ENCODE measurements at places on chromosomes 13 and 19.

DNA sequence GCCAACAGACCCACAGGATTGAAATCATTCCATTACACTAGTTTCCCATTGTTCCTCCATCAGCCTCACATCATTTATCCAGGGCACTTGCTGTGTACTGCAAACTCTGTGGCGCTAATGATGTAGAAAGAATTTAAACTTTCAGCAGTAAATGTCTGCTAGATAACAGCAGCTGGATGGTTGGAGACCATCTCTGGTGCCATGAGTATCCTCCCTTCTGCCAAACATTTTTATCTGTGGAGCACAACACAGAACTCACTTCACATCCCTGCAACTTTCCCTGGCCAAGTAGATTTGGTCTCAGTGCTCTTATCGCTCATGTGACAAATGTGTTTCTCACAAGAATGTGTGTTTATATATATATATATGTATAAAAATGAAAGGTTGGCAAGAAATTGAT lies 481.9 kb downstream of the FGF9 start:
- no peak for DNase-seq

DNA sequence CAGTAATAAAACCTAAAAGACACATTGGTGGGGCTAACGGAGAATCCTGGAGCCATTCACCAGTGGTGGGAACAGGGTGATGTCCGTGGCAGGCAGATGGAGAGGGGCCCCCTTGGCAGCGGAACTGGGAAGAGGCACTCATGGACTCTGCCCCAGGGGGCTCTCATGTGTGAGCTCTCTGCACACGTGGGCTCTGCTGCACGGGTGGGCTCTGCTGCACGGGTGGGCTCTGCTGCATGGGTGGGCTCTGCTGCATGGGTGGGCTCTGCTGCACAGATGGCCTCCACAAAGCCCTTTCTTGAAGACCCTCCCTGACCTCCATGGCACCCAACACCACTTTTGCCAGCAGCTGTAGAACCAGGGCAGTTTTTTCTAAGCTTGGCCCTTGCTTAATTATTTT lies 52.3 kb downstream of the PARP4 start:
- DNase-seq, result no peak

GRCh38 chr13:73335210-73335609 lies 276.4 kb downstream of the KLF5 start:
- DNase-seq, result no peak

GRCh38 chr19:39813264-39813993 lies 20.5 kb downstream of the DYRK1B start:
- DNase-seq, result no peak

DNA sequence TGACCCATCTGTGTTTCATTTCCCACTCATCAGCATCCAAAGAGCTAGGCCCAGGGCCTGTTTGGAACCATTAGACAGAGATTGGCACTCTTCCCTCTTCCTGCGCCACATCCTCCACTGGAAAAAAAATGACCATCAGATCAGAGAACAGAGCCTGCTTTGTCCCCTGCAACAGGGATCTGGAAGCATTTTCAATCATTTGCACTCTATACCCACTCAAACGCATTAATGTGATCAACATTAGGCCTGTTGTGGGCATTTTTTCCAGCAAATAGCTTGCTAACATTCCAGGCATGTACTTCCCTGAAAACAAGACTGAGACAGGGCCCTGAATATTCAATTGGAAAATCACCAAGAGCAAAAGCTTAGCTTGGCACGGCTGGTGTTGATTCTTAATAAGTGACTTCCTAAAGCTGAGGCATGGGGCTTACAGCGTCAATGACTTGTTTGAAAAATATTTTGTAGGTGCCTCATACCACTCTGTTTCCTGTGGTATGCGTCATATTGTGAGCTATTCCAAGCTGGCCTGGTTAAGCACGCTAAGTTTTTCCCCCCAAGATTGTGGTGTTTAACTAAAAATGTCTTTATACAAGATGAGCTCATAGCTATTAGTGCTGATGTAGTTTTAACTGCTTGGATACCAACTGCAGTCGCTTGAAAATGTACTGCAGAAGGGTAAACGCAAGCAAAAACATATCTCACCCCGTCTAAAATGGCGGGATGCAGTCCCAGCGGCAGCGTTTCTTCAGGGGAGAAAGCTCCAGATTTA lies 404.4 kb downstream of the SPRY2 start:
- DNase-seq, result peak; percentile 80

- no peak for DNase-seq
Measured at GRCh38 chr19:18291019-18291524, 9.7 kb upstream of the JUND start.

- no peak for DNase-seq
Measured at GRCh38 chr13:50732712-50733111, 110.8 kb downstream of the DLEU7 start.

- DNase-seq, result no peak
Measured at GRCh38 chr13:42389041-42389440, 117.1 kb downstream of the AKAP11 start.

DNA sequence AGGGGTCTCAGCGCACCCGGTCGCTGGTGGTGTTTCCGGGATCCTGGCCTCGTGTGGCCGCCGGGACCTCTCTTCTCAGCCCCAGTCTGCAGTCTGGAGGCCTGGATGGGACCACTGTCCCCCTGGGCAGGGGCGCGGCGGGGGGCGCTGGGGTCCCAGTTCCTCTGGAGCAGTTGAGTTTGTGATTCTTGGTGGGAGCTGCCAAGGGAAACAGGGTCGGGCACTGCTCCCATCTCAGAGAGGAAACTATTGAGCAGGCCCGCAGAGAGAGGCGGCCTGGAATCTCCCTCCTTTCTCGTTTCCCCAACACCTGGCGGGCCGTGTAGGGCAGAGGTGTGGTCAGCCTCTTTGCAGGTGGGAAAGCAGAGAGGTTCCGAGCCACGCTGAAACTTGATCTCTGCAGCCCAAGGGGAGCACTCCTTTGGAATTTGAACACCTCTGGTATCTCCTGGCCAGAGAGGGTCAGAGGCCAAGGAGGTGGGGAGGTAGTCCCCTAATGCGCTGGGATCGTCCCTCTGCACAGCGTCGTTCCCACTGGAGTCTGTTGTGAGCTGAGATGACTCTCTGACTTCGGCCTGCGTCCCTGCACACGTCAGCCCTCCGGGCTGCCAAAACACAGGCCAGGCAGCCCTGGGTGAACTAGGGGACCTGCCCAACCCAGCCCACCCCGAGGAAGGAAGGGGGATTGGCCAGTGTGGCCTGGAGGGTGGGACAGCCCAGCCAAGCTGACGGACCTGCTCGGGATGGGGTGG lies 741 bp downstream of the PLEKHF1 start:
- DNase-seq, result no peak

DNA sequence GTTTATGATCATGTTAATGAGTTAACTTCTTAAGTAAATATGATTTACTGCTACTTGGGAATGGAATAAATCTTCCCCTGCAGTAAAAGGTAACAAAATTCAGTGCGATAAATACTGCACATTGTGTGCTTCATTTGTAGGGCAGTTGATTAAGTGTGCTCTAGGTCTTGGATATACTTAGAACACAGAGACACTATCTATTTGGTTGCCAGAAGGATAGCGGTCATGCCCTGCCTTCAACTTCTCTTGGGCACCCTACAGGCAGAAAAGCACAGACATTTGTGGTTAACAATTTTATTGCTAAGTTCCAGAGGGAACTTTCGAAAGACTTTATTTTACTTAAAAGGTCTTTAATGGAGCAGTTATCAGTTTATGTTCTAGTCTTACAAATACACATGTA lies 605.8 kb downstream of the PCDH9 start:
- no peak for DNase-seq

DNA sequence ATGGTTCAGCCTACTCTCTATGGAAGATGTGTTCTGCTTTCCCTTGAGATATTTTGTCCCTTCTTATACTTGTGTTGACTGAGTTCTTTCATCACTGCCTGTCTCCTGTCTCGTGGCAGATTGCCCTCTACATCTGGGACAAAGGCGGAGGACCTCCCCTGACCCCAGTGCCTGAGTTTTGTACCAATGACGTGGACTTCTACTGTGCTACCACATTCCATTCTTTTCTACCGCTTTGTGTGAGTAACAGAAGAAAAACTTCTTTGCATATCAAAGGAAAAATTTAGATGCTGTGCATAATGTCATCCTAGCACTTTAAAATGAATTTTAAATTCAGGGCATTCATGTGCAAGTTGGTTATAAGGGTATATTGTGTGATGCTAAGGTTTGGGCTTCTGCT lies 74.6 kb downstream of the B3GLCT start:
- DNase-seq, result no peak

DNA sequence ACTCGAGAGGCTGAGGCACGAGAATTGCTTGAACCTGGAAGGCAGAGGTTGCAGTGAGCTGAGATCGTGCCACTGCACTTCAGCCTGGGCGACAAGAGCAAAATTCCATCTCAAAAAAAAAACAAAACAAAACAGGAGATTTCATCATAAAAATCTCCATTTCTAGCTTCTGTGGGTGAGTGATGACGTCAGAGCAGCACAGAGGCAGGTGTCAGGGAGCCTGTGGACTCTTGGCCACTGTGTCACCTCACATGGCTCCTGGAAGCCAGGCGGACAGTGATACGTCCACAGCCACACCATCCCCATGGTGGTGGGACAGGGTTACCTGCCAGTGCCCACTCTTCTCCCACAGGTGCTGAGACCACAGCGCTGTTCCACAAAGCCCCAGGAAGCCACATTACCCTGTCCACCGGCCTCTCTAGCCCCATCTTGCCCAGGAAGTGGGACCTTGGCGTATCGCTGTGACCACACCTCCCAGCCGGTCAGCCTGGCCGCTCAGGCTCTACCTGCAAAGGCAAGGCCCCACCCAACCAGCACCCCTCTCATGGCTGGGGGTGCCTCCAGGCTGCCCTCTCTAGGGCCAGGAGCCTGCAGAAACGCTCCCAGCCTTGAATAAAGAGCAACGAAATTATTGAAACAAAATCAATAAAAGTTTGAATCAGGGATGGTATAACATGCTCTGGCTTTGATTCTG lies 2.5 kb upstream of the FXYD3 start:
- DNase-seq, result no peak

- no peak for DNase-seq
Measured at GRCh38 chr19:48966541-48967345, 1.6 kb downstream of the FTL start.

DNA sequence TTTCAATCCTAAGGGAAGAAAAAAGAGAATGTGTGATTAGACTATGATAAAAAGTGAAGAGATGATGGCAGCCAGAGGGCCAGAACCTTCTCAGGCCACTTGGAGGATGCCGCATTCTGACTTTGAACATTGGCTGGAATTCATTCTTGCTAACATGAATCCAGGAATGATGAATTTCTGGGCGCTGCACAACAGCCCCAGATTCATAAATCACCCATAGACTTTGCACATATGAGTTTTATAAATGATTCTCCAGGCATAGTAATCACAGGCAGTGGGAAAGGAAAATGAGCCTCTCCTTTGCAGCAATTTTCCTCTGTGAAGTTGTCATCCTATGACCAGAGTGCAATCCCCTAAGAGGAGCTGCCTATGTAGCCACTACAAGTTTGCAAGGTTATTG lies 555.4 kb downstream of the KCTD12 start:
- DNase-seq, result no peak

DNA sequence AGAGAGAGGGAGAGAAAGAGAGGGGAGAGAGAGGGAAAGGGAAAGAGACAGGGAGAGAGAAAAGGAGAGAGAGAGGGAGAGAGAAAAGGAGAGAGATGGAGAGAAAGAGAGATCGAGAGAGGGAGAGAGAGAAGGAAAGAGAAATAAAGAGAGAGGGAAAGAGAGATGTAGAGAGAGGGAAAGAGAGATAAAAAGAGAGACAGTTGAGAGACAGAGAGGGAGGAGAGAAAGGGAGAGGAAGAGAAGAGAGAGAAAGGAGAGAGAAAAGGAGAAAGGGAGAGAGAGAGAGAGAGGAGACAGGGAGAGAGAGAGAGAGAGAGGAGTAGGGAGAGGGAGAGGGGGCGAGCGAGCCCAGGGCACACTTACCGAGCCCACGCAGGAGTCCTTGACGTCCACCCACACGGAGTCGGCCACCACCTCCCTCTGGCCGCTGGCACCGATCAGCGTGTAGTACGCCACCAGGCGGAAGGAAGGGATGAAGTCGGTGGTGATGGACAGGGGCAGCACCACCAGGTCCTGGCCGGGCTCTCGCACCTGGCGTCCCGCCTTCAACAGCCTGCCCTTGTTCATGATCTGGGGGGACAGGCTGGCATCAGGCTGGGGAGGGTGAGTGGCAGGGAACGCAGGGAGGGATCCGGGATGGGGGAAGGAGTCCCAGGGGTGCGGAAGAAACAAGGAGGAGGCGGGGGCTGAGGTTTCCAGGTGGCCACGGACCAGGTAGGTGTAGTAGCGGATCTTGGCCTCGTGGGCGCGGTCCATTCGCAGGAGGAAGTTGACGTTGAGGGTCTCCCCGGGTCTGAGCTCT lies 10.0 kb downstream of the C3 start:
- no peak for DNase-seq

GRCh38 chr13:70568571-70568970 lies 460.3 kb upstream of the KLHL1 start:
- DNase-seq, result no peak

DNA sequence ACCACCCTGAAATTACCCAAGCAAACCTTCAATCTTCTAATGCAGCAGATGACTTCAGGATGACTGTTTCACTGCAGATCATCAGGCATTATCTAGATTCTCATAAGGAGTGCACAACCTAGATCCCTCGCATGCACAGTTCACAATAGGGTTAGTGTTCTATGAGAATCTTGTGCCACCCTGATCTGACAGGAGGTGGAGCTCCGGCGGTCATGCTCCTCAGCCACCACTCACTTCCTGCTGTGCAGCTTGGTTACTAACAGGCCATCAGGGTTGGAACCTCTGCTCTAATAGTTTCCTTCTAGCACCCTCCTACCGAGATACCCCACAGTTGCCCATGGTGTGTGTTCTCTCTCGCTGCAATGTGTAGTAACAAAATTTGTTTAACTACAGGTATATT lies 442.8 kb downstream of the FGF14 start:
- no peak for DNase-seq

DNA sequence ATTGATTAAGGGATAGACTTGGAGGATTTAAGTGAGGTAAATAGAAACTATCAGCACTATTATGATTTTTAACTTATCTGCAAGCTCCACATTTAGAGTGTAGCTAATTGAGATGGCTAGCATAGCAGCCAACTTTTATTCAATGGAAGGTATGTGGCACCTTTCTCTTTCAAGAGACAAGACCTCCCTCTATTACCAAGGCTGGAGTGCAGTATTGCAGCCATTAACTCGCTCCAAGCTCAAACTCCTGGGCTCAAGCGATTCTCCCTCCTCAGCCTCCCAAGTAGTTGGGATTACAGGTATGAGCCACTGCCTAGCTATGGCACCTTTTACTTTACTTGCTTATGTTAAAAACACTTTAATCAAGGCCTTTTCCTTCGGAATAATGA lies 8.2 kb downstream of the TPT1 start:
- DNase-seq, result no peak

DNA sequence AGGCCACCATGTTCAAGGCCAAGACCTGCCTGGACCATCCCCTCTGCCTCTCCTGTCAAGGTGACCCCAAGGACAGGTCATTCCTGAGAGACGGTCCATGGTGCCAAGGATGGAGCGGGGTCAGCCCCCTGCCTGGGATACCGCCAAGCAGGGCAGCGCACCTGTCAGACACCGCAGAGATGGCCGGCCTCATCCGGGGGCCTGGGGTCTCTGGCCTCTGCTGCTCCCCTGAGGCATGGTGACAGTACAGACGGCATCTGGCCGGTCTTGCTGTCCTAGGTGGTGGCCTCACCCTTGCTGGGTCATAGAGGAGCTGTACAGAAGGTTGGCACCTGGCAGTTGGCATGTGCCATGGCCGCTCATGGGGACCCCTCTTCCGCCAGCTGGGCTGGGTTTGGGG lies 11.1 kb downstream of the DDA1 start:
- DNase-seq, result no peak
